ENCODE measurements at places on chromosomes 7 and 10. TPM values are rescaled to one million over a fixed set of nuclear protein-coding genes. Genes with fewer than 3 reads are reported as not detected.

- DNase-seq, result no peak
- H3K27ac ChIP-seq, result no peak overlapping the region
- peaks cover 32% of the 10 kb centered on the region for H3K4me1 ChIP-seq
- H3K4me3 ChIP-seq, result peak overlapping the region; percentile 25
- H3K36me3 ChIP-seq, result peaks cover 4% of the 10 kb centered on the region
- no peaks in the 10 kb centered on the region for H3K27me3 ChIP-seq
Observed at GRCh38 chr7:2979201-2979631, 64.5 kb downstream of the CARD11 start.

Gene FAM24A
- not detected for total RNA-seq

Gene AGBL3
- total RNA-seq, result 1.9 TPM

Gene TRDMT1
- 11.4 TPM for total RNA-seq

Gene TMEM213
- 0.05 TPM for total RNA-seq

GRCh38 chr7:398888-399287 lies 108.9 kb downstream of the FOXL3 start:
- H3K27ac ChIP-seq, result no peak overlapping the region
- no peaks in the 10 kb centered on the region for H3K27me3 ChIP-seq
- H3K4me3 ChIP-seq, result no peak overlapping the region
- no peaks in the 10 kb centered on the region for H3K4me1 ChIP-seq
- no peak for DNase-seq

GRCh38 chr10:11655836-11656235 lies 44.4 kb upstream of the USP6NL start:
- H3K36me3 ChIP-seq, result no peaks in the 10 kb centered on the region
- no peak for DNase-seq
- H3K4me1 ChIP-seq, result no peaks in the 10 kb centered on the region
- no peak overlapping the region for H3K4me3 ChIP-seq

Data from thymus (tissue), 14 donors.